ENCODE measurements at places on chromosomes 13 and 19. TPM values are rescaled to one million over a fixed set of nuclear protein-coding genes. Genes with fewer than 3 reads are reported as not detected.

HSPB6 gene
- not detected for total RNA-seq

CTXN1 gene
- total RNA-seq, result 0.72 TPM

SBSN gene
- not detected for total RNA-seq

FCER2 gene
- total RNA-seq, result 0.96 TPM

ZNF471 gene
- 0.95 TPM for total RNA-seq

RNASEH2A gene
- 51.5 TPM for total RNA-seq
